ENCODE measurements at places on chromosomes 2 and 18. TPM values are rescaled to one million over a fixed set of nuclear protein-coding genes. Genes with fewer than 3 reads are reported as not detected.

TPO gene
- total RNA-seq = not detected

C2orf80 gene
- total RNA-seq = not detected

GRCh38 chr2:62382757-62383156 is 123.2 kb downstream of the TMEM17 start:
- no peak for DNase-seq

SERPINB10 gene
- not detected for total RNA-seq

GRCh38 chr2:33008716-33009115 is 62.0 kb downstream of the LTBP1 start:
- DNase-seq = no peak

VWC2L gene
- total RNA-seq = not detected

EIPR1 gene
- total RNA-seq = 46.4 TPM

GRCh38 chr2:239440511-239440959 is 39.7 kb upstream of the HDAC4 start:
- no peak for DNase-seq

- DNase-seq = no peak
These were observed 26.8 kb downstream of the AAK1 start for GRCh38 chr2:69616755-69617154.

GRCh38 chr2:73333564-73333963 is 40.2 kb upstream of the EGR4 start:
- no peak for DNase-seq

GRCh38 chr2:124514236-124514635 is 489.1 kb downstream of the CNTNAP5 start:
- no peak for DNase-seq

DNA sequence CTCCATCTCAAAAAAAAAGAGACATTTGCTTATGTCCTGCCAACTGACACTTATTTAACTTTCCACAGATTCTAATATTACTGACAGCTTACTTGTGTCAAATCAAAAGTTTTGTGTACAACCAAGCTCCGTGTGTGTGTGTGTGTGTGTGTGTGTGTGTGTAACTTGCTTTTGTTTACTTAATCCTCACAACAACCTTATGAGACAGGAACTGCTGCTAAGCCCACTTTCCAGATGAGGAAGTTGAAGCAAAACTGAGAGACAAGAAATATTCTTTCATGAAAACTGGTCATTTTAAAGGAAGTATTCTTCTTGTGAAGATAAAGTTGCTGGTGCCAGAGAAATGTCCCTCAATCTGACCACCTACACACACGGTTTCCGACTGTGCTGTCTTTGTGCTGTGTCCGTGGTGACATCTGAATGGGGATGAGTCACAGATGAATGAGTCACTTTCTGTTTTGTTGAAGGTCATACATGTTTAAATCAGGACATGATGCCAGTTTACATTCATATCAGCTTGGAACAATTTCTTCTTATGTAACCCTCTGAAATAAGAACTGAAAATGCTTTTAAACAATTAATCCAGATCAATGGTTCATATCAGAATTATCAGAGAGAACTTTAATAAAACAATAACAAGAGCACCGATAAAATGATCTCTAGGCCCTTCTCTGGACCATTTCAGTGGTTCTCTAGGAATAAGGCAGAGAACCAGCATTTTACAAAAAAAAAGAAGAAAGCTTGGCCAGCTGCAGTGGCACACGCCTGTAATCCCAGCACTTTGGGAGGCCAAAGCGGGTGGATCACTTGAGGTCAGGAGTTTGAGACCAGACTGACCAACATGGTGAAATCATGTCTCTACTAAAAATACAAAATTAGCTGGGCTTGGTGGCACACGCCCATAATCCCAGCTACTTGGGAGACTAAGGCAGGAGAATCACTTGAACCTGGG is 95.5 kb downstream of the THNSL2 start:
- DNase-seq = no peak

LOXHD1 gene
- not detected for total RNA-seq

- DNase-seq = no peak
These were observed 39.8 kb upstream of the SNED1 start for GRCh38 chr2:240958366-240959213.

DNA sequence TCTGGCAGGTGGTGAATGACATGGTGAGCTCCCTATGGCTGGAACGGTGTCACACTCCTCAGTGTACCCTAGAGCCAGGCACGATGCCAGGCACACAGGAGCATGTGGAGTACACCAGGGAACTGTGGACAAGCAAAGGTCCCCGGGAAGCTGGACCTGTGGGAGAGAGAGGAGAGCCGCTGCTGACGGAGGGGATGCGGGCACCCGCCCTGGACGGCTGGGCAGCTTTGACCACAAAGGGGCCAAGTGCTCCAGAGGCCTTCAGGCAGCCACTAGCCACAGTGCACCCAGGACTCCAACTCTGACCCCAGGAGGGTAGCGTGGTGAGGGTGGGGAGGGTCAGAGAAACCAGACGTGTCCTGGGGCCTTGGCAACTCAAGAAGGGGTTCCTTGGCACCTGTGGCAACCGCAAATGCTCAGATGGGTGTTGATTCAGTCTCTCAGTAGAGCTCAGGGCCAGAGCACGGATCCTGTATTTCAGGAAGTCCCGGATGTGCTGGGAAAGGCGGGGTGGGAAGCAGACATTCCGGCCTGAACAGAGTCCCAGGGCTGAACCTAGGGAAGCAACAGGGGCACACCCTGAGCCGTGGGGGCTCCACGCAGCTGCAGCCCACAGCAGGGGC is 2.3 kb upstream of the MAB21L4 start:
- DNase-seq = no peak

GRCh38 chr2:4670331-4670730 is 967.0 kb downstream of the DCDC2C start:
- DNase-seq = no peak

Data from activated T-helper 2 cell treated with anti-CD3 and anti-CD28 coated beads, Interferon-gamma antibody, Interleukin-2, Interleukin-4, amounts not matched to agents 10 μg/mL and 5 μg/mL and 100 μg/mL, durations not matched to agents 14 hours and 24 hours and 36 hours (primary cell).